ENCODE measurements at places on chromosomes 12 and 14.

DNA sequence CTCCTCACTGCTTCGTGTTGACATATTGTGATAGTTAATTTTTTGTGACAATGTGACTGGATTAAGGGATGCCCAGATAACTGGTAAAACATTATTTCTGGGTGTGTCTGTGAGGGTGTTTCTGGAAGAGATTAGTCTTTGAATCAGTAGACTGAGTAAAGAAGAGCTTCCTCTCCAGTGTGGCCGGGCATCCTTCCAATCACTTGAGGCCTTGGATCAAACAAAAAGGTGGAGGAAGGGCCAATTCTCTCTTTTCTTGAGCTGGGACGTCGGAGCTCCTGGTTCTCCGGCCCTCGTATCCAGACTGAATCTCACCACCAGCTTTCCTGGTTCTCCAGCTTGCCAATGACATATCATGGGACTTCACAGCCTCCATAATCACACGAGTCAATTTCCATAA is 240.4 kb downstream of the CHST11 start:
- no peak overlapping the region for H3K4me3 ChIP-seq
- DNase-seq = no peak
- no peak overlapping the region for H3K27ac ChIP-seq
- no peaks in the 10 kb centered on the region for H3K36me3 ChIP-seq

DNA sequence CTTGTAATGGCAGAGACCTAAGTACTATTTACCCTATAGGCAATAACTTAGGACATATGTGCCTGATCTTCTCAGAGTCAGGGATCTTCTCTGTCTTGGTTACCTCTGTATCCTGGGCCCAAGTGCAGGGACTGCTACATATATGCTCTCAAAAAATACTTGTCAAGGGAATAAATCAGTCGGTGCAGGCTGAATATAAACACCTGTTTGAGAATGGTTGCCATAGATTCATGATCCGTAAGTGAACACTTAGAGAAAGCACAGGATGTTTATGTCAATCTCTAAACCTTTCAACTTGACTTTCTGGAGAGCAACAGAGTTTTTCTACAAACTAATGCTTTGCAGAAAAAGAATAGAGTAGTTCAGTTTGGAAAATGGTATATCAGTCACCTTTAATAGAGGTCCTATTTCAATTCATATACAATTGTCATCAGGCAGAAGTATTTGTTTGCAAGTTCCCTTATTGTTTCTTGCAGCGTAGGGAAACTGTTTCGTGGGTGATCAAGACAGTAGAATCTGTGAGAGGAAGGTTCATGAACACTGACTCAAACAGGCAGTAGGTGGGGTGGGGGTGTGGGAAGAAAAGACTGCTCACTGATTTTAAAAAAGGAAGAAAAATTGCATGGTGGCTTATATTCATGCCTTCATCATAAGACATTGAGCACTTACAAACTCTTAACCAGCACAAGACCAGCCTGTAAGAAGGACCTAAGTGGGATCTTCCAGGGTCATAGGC is 6.0 kb upstream of the UBE2N start:
- no peak for DNase-seq
- H3K27ac ChIP-seq = no peak overlapping the region
- no peaks in the 10 kb centered on the region for H3K36me3 ChIP-seq
- no peak overlapping the region for H3K4me3 ChIP-seq
- no peaks in the 10 kb centered on the region for H3K27me3 ChIP-seq
- H3K4me1 ChIP-seq = peaks cover 9% of the 10 kb centered on the region

- H3K4me1 ChIP-seq = no peaks in the 10 kb centered on the region
- no peak overlapping the region for H3K4me3 ChIP-seq
- H3K36me3 ChIP-seq = peaks cover 11% of the 10 kb centered on the region
- no peaks in the 10 kb centered on the region for H3K27me3 ChIP-seq
- DNase-seq = no peak
These were observed 30.0 kb downstream of the GALNT4 start for GRCh38 chr12:89494411-89495231.

- H3K27me3 ChIP-seq = no peaks in the 10 kb centered on the region
- no peak overlapping the region for H3K27ac ChIP-seq
- no peak overlapping the region for H3K4me3 ChIP-seq
These were observed 425.7 kb downstream of the ATP23 start for GRCh38 chr12:58367041-58367440.

- H3K4me3 ChIP-seq = no peak overlapping the region
- peaks cover 19% of the 10 kb centered on the region for H3K36me3 ChIP-seq
- no peak for DNase-seq
- H3K4me1 ChIP-seq = peaks cover 37% of the 10 kb centered on the region
- H3K27me3 ChIP-seq = no peaks in the 10 kb centered on the region
These were observed 138.2 kb downstream of the SRGAP1 start for GRCh38 chr12:63982604-63983295.

GRCh38 chr14:67665868-67666267 is 8.6 kb downstream of the VTI1B start:
- no peak overlapping the region for H3K4me3 ChIP-seq
- H3K4me1 ChIP-seq = peaks cover 16% of the 10 kb centered on the region
- H3K36me3 ChIP-seq = peaks cover 11% of the 10 kb centered on the region
- no peak overlapping the region for H3K27ac ChIP-seq
- no peak for DNase-seq

DNA sequence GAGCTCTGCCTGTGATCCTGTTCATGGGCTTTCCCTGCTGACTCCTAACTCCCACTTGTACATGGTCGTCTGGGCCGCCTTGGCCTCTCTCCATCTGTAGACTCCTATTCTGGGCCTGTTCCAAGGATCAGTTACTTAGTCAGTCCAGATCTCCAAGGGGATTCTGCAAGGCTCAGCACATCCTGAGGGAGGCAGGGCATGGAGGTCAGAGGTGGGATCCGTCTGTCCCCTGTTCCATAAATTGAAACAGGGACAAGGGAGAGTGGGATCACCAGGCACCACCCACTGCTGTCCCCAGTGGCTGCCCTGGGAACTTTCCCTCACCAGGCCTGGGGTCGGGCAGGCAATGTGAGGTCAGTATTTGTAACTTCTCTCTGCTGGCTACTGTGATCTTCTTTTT is 43.5 kb downstream of the KCTD10 start:
- H3K4me1 ChIP-seq = no peaks in the 10 kb centered on the region
- H3K4me3 ChIP-seq = no peak overlapping the region
- H3K27me3 ChIP-seq = no peaks in the 10 kb centered on the region
- DNase-seq = no peak
- H3K36me3 ChIP-seq = no peaks in the 10 kb centered on the region

DNA sequence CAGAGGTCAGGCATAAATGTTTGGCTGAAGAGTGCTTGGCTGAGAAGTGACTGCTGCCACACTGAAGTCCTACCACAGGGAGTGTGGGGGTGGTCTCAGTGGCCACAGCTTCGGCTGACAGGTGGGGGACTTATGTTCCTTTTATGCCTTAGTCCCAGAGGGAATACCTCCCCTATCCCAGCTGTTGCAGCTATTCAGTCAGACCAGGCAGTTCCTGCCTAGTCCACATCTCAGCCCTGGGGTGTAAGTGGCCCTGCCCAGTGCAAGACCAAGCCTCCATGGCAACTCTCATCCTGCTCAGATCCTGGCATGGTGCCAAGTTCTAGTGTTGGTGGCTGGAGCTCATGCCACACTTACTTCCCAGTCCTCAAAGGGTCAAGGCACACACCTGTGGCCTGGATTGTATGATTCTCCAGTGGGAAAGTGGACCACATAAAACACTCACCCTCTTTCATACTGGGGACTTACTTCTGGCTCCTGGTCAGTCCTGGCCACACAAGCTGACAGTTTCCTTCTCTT is 161.3 kb upstream of the CAND1 start:
- H3K4me1 ChIP-seq = no peaks in the 10 kb centered on the region
- H3K27ac ChIP-seq = no peak overlapping the region
- H3K27me3 ChIP-seq = no peaks in the 10 kb centered on the region
- H3K36me3 ChIP-seq = no peaks in the 10 kb centered on the region
- no peak overlapping the region for H3K4me3 ChIP-seq
- no peak for DNase-seq

- H3K36me3 ChIP-seq = peaks cover 69% of the 10 kb centered on the region
- H3K4me1 ChIP-seq = peaks cover 14% of the 10 kb centered on the region
- peak; percentile 82 for DNase-seq
- H3K4me3 ChIP-seq = peak within 1 kb of the TSS; percentile 65
- H3K27me3 ChIP-seq = no peaks in the 10 kb centered on the region
These were observed at the start of the genes GATC and TRIAP1 for GRCh38 chr12:120445911-120446843. GATC (plus strand) TSS chr12:120446444; CDS start chr12:120446481, 37 bp downstream. TRIAP1 (minus strand) TSS chr12:120446384; CDS start chr12:120446372, 12 bp downstream.

GRCh38 chr12:40263616-40264409 is 39.0 kb downstream of the LRRK2 start:
- H3K27me3 ChIP-seq = no peaks in the 10 kb centered on the region
- DNase-seq = no peak
- no peaks in the 10 kb centered on the region for H3K36me3 ChIP-seq
- no peaks in the 10 kb centered on the region for H3K4me1 ChIP-seq

GRCh38 chr12:10012630-10013330 is 2.4 kb downstream of the CLEC12B start:
- no peaks in the 10 kb centered on the region for H3K27me3 ChIP-seq
- no peaks in the 10 kb centered on the region for H3K4me1 ChIP-seq
- no peak for DNase-seq
- no peaks in the 10 kb centered on the region for H3K36me3 ChIP-seq
- no peak overlapping the region for H3K27ac ChIP-seq

GRCh38 chr14:24051789-24052655 is at the start of gene CARMIL3:
CARMIL3 (plus strand) TSS chr14:24052009; CDS start chr14:24052154, 145 bp downstream.
- DNase-seq = peak; percentile 69
- H3K36me3 ChIP-seq = no peaks in the 10 kb centered on the region
- H3K27me3 ChIP-seq = peaks cover 3% of the 10 kb centered on the region
- H3K4me1 ChIP-seq = no peaks in the 10 kb centered on the region
